ENCODE measurements at places on chromosomes 16 and 17.

DNA sequence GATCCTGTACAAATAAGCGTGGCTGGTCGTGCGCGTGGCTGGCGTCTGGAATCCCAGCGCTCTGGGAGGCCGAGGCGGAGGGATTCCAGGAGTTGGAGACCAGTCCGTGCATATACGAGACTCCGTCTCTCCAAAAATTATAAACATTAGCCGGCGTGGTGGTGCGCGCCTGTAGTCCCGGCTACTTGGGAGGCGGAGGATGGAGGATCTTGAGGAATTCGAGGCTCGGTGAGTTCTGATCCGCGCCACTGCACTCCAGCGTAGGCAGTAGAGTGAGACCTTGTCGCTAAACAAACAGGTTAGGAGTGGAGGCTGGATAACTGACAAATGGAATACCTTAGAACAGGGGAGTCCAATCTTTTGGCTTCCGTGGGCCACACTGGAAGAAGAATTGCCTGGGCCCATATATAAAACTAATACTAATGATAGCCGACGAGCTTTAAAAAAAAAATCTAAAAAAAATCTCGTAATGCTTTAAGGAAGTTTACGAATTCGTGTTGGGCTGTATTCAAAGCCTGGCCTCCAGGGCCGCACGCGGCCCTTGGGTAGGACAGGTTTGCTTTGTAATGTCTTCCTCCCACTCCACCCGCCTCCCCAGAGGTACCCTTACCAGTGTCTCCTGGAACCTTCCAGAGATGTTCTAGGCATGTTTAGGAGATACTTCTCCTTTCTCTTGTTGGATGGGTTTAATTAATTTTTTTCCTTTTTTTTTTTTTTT lies 909 bp upstream of the RSL1D1 start:
- DNase-seq = no peak

- DNase-seq = no peak
Observed at GRCh38 chr16:89106533-89107202, 13.0 kb downstream of the ACSF3 start.

- DNase-seq = no peak
Observed at GRCh38 chr17:43212641-43213490, 1.2 kb downstream of the TMEM106A start.

DNA sequence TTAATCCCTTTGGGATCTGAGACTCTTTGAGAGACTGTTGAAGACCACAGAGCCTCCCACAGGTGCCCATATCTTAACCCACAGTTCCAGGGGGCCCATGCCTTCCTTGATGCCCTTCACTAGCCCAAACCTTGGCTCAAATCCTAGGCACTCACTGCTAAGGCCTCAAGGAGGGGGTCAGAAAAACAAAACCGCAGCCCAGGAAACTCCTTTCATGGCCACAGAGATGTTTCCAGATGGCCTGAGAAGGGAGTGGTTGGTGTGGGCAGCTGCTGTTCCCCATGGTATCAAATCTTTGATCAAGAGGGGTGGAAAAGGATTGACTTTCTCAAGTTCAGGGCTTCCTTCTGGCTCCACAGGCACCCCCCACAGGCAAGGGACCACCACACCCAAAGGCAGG lies 44.7 kb downstream of the CDH1 start:
- DNase-seq = no peak

- DNase-seq = no peak
Observed at GRCh38 chr17:72192800-72193192, 72.0 kb downstream of the SOX9 start.

- no peak for DNase-seq
Observed at GRCh38 chr17:17768424-17769088, 68.2 kb downstream of the SREBF1 start.

DNA sequence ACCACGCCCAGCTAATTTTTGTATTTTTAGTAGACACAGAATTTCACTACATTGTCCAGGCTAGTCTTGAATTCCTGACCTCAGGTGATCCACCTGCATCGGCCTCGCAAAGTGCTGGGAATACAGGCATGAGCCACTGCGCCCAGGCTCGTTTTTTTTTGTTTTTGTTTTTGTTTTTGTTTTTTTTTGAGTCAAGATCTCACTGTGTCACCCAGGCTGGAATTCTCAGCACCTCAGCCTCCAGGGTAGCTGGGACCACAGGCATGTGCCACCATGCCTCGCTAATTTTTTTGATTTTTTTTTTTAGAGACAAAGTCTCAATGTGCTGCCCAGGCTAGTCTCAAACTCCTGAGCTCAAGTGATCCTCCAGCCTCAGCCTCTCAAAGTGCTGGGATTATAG lies 17.5 kb upstream of the CMTM4 start:
- DNase-seq = no peak

GRCh38 chr16:17347624-17348023 lies 123.1 kb downstream of the XYLT1 start:
- peak; percentile 65 for DNase-seq

DNA sequence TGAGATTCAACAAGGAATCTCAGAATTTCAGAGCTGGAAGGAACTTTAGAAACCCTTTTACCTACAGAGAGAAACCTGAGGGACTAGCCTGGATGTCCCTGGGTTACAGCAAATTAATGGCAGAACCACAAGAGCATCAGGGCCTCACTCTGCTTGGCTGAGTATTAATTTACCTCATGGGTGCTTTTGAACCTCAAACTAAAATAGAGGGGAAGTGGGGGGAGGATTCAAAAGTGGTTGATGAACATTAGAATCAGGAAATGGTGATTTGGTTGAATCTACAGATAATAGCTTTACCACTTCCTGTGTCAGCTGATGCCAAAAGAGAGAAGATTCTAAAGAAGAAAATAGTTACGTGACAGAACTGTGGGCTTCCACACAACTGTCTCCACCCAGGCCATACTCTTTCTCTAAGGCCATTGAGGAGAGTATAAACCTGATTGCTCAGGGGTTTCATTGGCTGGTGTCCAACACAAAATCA lies 11.3 kb upstream of the SKAP1 start:
- no peak for DNase-seq

- DNase-seq = no peak
Observed at GRCh38 chr17:66915204-66915611, 49.3 kb upstream of the CACNG4 start.

GRCh38 chr17:15231851-15232516 lies 33.1 kb downstream of the PMP22 start:
- DNase-seq = no peak

GRCh38 chr16:84687715-84688114 lies 12.1 kb upstream of the USP10 start:
- DNase-seq = no peak

DNA sequence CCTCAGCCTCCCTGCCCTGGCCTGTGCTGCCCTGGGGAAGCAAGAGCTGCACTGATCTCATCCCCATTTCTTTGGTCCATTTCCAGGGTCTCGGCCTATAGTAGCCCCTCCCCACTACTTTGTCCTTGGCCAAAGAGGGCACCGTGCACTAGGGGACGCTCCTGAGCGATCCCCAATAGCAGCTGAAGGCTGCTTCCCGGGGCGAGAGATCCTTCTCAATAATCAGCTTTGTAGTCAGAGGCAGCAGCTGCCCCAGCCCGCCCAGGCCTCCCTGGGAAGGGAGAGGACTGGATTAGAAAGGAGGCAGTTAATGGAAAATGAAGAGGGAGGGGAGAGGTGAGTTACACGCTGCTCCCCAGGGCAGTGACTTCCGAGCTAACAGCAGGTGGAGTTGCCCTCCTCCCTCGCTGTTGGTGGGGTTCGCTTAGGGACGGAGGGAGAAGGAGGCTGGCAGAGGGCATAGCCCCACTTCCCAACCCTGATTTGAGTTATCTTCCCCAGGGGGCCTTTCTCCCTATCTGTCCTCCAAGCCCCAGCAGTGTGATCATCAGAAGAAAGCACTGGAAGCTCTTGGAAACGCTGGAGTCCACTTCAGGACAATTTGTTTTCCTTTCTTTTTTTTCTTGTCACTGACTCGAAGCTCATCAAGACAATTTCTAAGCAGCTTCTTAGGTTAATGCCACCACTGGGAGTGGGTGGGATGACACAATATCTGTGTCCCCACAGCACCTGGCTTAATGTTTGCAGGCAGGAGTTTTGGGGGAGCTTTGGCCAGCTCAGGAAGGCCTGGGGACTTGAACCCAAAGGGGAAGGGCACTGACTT lies 2.6 kb downstream of the MXRA7 start:
- peak; percentile 61 for DNase-seq
